HFF-Myc (cell line): ENCODE measurements at places on chromosomes 12 and 14.

DNA sequence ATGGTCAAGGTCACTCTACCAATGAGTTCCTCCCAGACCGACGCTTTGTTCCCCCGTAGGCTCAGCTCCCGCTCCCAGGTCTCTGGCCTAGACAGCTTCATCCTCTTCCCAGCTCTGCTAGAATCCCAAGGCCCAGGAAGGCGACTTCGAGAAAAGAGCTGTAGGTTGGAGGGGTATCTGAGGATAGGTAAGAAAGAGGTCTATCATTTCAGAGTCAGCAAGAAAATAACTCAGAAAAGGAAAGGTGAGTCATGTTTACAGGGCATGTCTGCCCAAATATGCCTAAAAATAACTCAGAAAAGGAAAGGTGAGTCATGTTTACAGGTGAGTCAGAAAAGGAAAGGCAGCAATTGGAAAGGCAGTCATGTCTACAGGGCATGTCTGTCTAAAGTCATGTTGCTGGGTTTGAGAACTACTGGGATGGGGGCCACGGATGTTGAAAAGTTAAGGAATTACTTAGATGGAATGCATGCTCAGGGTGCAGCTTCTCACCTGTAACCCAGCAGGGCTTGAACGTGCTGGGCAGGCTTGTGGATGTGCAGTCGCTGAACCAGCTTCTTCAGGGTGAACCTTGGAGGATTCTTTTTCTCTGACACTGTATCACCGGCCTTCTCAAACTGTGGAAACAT, 12.2 kb downstream of the TEP1 start:
- DNase-seq: no peak

DNA sequence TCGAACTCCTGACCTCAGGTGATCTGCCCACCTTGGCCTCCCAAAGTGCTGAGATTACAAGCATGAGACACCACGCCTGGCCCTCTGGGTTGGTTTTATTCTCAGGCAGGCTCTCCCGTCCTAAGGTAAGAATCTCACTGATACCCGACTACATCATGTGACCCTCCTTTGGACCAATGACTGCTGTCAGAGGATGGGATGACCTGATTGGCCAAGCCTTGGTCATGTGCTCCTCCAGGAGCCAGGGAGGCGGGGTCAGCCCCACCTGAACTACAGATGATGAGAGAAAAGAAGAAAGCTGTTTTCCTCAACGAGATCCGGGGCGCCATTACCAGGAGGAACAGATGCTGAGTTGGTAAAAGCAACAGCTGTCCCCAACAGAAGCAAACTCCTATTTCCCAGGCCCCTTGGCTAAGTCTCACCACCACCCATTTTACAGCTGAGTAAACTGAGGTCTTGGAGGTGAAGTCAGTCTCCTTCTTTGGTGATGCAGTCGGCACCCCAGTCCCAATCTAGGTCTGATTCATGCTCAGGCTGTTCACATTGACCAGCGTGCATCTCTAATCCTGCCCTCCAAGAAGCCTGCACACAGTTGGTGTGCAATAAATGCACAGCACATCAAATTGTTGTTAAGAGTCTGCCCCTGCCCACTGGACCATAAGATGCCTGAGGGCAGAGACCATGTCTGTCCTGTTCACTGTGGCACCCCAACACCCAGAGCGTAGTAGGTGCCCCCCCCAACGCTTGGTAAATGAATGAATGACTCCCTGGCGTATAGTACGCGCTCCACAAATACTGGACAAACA, 118.8 kb downstream of the SCARB1 start:
- DNase-seq: no peak

DNA sequence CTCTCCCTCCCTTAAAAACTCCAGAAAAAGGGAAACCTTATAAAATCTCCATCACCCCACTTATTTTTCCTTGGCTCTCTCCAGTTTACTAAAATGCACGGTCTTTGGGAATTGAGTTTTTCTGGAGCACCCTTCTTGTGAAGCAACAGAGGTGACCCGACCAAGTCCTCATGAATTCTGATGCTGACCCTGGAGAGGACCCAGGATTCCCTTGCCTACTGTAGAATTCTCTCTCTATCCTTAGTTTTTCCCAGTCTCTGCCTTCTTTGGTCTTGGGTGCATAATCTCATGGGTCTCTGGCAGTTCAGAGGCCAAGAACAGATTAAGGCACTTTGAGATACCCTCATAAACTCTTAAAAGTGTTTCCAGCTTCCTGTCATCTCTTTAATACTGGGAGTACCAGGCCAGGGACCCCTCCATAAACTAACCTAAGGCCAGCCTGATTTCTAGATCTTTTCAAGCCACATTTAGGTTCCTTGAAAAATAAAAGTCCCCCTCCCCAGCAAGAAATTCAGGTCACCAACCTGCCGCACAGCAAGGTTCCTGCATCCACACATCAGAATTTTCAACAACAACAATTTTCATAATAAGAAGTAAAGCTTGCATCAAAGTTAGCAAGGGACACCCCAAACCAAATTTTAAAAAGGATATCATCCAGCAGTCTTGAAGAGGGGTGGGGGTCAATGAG, 5.1 kb upstream of the HOXC4 start:
- DNase-seq: no peak

DNA sequence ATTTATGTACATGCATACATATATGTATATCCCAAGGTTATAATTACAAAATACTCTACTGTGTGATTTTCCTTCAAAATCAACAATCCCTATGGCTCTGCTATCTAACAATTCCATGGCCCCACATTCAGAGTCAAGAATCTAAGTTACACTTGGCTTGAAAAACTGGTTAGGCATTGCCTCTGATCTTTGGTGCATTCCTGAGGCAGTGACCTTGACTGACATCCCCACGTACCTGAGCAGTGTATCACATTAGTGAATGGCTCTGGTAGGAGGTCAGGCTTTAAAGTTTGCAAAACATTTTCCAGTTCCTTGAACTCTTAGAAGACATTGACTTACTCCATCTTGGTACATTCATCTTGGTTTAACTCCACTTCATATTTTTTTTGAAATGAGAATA, 8.5 kb upstream of the STON2 start:
- DNase-seq: no peak

DNA sequence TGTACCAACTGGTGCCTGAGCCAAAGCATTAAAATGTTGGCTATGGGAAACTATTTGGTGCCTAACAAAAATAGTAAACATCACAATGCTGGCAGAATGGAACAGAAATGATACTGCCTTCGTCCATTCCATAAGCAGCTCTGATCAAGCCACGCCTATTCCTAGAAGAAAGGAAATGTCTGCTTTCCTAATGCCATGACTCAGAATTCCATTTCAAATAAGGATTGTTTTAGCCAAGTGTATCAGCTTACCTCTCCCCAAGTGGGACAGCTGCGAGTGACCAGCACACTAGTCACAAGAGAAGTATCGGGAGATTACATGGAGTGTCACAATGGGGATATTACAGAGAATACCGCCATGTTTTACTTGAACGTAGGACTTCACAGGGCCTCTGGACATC, 38.7 kb downstream of the GLT8D2 start:
- DNase-seq: peak; percentile 70

- DNase-seq: no peak
Measured at GRCh38 chr14:93008381-93008780, 85.4 kb downstream of the CHGA start.

DNA sequence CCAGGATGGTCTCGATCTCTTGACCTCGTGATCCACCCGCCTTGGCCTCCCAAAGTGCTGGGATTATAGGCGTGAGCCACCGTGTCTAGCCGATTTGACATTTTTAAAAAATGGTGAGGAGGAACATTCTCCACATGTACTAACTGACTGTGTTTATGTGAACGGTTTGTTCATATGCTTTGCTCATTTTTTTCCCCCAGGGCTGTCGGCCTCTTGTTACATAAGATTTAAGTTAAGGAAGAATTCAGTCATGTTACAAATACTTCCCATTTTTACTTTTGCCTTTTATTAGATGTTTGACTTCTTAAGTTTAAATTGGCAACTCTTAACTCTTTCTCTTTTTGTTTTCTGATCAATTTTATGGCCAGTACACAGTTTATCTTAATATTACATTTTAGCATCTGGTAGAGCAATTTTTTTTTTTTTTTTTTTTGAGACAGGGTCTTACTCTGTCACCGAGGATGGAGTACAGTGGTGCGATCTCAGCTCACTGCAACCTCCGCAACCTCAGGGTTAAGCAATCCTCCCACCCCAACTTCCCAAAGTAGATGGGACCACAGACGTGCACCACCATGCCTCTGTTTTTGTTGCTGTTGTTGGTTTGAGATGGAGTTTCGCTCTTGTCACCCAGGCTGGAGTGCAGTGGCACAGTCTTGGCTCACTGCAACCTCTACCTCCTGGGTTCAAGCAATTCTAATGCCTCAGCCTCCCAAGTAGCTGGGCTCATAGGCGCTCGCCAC, 9.6 kb downstream of the GNS start:
- no peak for DNase-seq

DNA sequence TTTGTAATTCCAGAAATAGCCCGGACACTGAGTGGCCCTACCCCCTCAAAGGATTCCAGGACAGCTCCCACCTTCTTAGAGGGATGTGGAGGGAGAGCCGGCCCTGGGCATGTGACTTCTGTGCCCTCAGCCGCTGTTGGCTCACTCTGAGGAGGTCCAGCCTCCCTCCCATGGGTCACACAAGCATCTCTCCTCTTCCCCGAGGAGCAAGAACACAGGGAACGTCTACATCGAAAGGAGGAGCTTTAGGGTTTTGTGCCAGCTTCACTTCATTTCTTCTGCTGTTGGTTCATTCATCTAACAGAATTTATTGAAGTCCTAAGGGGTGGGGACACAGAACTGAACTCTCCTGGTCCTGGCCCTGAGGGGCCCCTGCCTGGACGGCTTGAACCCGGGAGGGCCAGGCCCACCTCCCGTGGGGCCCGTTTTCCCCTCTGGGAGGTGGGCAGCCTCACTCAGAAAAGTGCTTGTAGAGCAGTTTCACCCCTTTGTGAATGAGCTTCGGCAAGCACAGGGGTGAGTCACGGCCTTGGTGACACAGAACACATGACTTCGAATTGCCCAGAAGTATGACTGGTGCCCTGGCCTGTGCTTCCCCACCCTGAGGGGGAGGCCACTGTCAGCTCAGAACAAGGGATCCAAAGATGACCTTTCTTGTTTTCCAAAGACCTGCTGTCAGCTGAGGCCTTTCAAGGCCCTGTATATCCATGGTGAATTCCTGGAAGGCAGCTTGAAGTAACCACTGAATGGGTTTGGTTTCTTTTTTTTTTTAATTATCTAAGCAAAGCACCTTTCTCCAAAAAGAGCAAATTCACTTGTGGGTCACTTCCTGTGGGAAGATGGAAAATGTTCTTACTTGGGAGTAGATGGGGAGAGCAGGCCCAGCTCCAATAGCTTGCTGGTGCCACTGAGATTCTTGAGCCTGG, 39.2 kb downstream of the NFKBIA start:
- DNase-seq: no peak

- DNase-seq: no peak
Measured at GRCh38 chr14:80350707-80351106, 139.4 kb upstream of the DIO2 start.

DNA sequence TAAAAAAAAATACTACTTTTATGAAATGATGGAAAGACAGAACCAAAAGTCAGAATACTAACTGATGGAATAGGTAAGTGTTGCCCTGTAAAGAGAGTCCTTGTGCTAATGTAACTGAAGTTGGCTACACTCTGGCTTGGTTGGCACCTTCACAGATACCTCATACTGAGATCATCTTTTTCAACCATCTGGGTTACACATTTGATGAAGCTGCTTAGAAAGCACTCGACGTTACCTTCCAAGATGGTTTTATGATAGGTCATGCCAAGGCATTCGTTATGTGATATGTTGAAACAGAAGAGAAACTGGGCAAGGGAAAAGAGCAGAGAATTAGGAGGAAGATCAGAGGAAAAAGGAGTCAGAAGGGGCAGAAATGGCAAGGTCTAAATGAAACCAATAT, 203.8 kb downstream of the ADAMTS20 start:
- no peak for DNase-seq

GRCh38 chr12:16475521-16475920, 128.1 kb downstream of the MGST1 start:
- no peak for DNase-seq

DNA sequence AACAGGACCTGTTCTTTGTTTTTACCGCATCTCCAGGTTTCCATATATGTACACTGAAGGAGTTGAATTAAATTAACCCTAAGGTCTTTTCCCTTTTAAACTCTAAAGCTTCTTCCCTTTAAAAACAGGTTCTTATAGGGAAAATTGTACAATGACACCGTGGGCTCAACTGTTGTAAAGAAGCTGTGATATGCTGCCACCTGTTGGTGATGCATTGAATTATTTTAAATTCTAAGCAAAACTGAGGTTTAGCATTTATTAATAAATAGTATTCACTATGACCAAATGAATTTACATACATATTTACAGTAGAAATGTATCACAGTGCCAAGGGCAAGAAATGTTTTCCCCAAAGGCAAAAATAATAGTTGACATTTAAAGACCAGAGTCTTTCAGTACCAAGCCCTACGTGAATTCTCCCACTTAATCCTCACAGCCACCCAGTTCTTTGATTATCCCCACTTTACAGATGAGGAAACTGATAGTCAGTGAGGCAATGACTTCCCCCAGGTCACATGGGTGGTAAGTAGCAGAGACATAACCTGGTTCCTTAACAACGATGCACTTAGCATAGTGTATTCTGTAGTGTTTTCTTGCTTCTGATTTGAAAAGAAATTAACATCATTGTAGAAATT, 35.7 kb upstream of the TMEM263 start:
- peak; percentile 33 for DNase-seq

DNA sequence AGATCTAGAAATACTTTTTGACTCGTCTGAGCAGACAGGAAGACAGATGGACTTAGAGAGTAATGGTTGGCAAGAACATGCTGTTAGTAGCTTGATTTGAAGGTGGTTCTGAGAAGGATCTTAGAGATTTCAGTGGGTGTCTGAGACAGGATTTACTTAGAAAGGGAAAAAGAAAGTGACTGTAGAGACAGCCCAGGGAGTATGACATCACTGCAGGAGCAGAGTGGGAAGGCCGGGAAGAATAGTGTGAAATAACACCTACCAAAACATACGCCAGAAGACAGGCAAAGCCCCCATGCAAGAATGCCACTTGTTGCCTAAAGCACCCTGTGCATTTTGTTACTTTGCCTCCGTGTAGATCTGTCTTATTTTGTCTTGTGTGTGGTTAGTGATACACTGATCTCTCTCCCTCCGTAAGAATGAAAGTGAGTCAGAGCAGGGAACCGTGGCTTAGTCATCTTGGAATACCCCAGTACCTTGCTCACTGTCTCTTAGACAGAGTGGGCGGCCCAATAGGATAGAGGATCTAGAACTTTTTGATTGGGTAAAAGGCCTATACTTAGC, 161.3 kb upstream of the IFNG-AS1 start:
- peak; percentile 86 for DNase-seq

- no peak for DNase-seq
Measured at GRCh38 chr14:51453869-51454268, 197.8 kb upstream of the FRMD6 start.

DNA sequence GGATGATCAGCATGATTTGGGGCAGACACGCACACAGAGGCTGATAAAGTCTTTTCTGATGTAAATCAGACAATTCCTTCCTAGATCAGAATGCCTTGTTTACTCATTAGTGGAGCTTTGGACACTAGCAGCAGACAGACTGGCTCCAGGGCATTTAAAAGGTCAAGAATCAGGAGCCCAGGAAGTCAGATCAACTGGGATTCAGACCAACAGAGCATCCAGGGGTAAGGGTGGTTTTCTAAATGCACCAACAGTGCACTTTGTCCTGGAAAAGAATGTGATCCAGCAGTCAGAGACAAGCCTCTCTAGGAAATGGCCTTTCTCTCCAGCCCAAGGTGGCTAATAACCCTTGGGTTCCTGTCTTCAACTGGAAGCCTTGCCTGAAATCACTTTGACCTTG, 405.3 kb downstream of the MED13L start:
- no peak for DNase-seq
